ENCODE measurements at places on chromosomes 3 and 15. TPM values are rescaled to one million over a fixed set of nuclear protein-coding genes. Genes with fewer than 3 reads are reported as not detected.

Gene CCR8
- total RNA-seq, result not detected

Gene SERPINI2
- not detected for total RNA-seq

Gene CSPG4
- 77.6 TPM for total RNA-seq

Gene GABRR3
- total RNA-seq, result not detected

Gene C3orf62
- total RNA-seq, result 1.0 TPM

Gene SRP14
- total RNA-seq, result 219 TPM

Gene TRAK1
- total RNA-seq, result 29.0 TPM
